ENCODE measurements at places on chromosomes 4 and X.

GRCh38 chr4:152607178-152607577, 71.3 kb upstream of the FBXW7 start:
- no peak for DNase-seq

DNA sequence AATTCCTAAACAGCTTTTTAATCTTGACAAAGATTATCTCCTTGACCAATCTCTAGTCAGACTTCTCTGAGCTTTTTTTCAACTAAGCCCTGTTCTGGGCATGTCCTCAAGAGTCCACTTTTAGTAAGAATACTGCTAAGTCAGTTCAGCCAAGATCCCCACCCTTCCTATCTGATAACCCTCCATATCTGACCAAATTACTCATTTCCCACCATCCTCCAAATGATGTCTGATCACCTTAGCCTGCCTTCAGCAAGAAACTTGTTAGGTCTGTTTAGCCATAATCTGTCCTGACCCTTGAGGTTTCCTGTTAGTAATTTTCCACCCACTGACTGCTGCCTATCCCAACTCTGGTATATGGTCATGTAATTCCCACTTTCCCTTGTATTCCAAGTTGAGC, 65.2 kb downstream of the FAM13A start:
- no peak for DNase-seq

- no peak for DNase-seq
These were observed 715.7 kb upstream of the HTR2C start for GRCh38 chrX:113868177-113868576.

DNA sequence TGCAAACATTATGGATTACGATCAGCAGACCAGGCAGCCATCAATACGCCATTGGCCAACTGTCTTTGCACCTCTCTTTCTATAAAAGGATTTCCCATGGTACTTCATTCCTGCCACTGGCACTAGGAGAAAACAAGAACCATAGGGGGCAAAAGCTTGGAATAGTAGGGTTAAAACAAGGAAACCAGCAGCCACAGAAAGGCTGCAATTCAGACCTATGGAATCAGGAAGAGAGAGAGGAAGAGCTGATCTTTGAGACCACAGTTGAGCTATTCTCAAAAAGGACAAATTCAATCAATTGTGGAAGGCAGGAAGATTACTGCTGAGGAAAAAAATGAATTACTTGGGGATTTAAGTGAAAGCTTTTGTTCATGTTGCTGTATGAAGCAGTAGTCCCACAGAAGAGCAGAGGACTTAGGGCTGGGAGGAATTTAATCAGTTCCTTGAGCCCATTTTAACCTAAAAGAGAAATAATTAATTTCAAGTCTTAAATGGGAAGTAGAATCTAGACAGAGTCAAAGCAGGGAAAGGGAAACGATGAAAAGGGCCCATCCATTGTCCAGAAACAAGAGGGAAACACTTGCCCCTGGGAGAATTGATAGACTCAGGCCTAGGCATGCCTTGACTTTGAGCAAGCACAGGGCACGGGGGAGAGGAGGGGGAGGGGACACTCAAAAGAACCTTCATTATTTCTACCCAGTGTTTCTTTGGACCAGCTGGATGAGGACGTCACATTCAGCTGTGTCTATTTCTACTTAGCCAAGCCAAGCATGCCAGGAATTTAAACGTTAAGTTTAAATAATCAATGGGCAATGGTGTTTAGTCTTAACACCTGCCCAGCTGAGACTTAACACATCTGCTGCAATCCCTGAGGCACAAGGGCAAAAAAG, 50.7 kb downstream of the SCD5 start:
- no peak for DNase-seq

GRCh38 chr4:154158361-154159155, 333.0 kb downstream of the DCHS2 start:
- no peak for DNase-seq

GRCh38 chr4:83305187-83305586, 20.6 kb upstream of the COQ2 start:
- no peak for DNase-seq

DNA sequence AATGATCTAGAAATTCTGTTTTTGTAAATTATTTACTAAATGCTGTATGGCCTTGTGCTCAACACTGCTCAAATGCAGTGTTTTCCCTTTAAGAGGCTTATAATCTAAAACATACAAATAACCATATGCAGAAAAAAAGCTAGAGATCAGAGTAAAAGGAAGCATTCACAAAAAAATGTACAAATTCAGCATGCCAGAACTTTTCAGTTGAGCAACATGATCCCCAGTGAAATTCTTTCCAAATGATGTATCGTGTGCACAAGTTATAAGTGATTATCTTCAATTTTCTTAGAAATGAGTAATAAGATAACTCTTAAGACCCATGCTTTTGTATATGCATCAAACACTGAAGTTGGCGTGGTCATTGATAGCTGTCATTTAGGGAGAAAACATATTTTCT, 5.0 kb downstream of the GPC3 start:
- DNase-seq = peak; percentile 67

DNA sequence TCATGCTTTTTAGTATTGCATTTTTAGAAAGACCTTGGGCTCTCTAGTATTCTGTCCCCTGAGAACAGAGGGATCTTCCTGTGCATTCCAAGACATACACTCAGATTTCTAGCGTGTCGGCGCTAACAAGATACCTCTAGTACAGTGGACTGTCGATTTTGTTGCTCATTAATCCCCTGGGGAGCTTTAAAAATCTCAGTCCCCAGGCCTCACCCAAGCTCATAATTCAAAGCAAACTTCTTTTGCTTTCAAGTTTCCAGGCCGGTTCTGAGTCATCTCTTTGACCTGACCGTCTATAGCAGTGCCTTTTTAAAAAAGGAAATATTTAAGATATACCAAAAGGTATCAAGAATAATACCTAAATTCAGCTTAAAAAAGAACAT, 137.0 kb downstream of the AMMECR1 start:
- DNase-seq = peak; percentile 84

GRCh38 chrX:120262859-120263708, 12.5 kb downstream of the ZBTB33 start:
- DNase-seq = no peak

- DNase-seq = no peak
These were observed 50.3 kb downstream of the NSUN7 start for GRCh38 chr4:40800064-40800463.

GRCh38 chrX:97189668-97190067, 306.0 kb downstream of the RPA4 start:
- no peak for DNase-seq

Measured in fibroblast of skin of right quadriceps (primary cell).